ENCODE measurements at places on chromosomes 16 and 17.

- DNase-seq, result no peak
Observed at GRCh38 chr16:59697236-59697635, 963.1 kb upstream of the GOT2 start.

GRCh38 chr17:41683441-41684007, 5.2 kb upstream of the EIF1 start:
- DNase-seq, result no peak

GRCh38 chr16:66325717-66326376, 40.6 kb upstream of the CDH5 start:
- no peak for DNase-seq

- DNase-seq, result no peak
Observed at GRCh38 chr16:14106457-14106856, 35.3 kb downstream of the MRTFB start.

DNA sequence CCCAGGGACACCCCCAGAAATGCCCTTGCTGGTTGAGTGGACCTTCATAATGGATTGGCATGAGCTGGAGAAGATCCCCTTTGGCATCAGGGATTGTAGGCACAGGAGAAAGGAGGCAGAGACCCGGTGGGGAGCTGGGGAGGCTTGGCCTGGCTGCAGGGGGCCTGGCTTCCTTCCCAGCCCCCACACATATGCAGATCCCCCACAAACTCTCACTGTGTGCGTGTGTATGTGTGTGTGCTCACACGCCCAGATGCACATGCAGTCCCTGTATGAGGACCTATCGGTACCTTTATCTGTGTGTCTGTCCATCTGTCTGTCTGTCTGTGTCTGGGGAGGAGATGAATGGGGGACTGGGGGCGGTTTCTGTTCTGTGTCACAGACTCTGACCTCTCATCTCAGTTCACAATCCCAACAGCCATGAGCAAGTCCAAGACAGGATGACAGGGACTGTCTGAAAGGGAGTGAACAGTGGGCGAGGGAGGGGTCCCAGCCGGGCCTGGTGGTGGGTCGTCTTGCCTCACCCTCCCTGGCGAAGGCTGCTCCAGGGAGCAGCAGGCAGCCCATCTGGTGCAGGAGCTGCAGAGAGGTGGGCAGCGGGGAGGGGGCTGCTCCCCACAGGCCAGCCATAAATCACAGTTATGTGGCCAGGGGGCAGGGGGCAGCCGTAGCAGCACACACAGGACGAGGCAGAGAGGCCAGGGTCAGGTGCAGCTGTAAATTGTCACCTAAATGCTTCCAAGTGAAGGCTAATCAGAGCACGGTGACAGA, 46.7 kb upstream of the LHX1 start:
- DNase-seq, result peak; percentile 22

- DNase-seq, result no peak
Observed at GRCh38 chr17:33637534-33637933, 344.4 kb upstream of the ASIC2 start.

- no peak for DNase-seq
Observed at GRCh38 chr17:19678581-19679453, 30.3 kb downstream of the ALDH3A2 start.

GRCh38 chr17:62101090-62101489, 36.0 kb upstream of the MED13 start:
- no peak for DNase-seq

GRCh38 chr17:77540975-77541374, 400.2 kb downstream of the SEC14L1 start:
- no peak for DNase-seq

DNA sequence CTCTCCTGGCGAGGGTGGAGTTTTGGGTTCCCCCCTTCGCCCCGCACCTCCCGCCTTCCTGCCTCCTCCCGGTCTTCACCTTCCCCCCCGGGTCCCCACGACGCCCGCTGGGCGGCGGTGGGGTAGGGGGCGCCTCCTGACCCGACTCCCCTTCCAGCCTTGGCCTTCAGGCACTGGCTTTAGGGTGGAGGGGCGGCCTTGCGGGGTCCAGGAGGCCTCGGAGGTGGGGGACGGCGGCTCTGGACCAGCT, 2.4 kb downstream of the SLC16A3 start:
- DNase-seq, result no peak

DNA sequence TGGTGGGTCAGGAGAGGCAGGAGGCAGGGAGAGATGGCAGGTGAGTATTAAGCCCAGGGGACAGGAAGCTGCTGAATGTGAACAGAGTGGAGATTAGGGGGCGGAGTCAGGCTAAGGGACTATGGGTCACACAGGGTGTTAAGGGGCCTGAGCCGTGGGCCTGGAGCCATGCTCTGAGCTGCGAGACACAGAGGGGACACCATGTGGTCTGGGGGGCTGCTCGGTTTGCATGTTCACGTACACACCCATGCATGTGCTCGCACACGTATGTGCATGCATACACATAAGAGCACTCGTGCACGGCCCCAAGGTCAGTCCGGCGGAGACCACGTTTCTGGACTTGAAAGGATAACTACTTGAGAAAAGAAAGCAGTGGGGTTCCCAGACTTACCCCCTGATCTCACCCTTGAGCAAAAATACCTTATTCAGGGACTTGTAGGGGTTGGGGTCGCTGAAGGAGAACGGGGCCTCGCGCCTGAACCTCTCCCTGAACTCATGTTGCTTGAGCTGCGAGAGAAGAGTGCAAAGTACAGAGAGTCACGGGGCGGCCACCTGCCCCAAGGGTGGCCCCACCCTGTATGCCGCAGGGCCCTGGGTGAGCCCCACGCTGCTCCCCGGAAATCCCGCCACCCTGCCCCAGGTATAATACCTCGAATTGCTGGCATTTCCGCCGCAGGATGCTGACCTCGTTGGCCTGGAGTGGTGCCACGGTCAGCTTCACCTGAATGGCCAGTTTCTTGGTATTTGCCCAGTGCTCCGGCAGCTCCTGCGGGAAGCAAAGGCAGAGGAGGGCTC, 50.8 kb downstream of the DNAH17 start:
- no peak for DNase-seq

DNA sequence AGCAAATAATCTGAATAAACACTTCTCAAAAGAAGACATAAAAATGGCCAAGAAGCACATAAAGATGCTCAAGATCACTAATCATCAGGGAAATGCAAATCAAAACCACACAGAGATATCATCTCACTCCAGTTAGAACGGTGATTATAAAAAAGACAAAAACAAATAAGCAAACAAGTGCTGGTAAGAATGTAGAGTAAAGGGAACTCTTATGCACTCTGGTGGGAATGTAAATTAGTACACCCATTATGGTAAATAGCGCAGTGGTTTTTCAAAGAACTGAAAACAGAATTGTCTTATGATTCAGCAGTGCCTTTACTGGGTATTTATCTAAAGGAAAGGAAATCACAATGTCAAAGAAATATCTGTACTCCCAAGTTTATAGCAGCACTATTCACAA, 343.2 kb downstream of the HAPSTR1 start:
- DNase-seq, result no peak

- DNase-seq, result no peak
Observed at GRCh38 chr17:14058051-14058450, 11.3 kb upstream of the COX10 start.

DNA sequence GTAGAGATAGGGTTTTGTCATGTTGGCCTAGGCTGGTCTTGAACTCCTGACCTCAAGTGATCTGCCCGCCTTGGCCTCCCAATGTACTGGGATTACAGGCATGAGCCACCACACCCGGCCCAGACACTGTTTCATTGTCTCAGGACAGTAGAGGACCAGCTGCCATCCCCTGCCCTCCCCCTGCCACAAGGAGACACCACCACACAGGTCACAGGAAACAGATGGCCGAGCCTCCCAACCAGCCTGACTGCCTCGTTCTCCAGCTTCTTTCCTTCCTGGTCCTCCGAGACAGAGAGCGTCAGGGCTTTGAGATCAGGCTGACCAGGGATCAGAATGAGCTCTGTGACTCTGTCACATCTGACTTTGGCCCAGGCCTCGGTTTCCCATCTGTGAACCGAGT, 20.8 kb upstream of the RNPS1 start:
- DNase-seq, result no peak

GRCh38 chr17:10814075-10814474, 10.2 kb upstream of the TMEM238L start:
- DNase-seq, result no peak

GRCh38 chr17:882827-883585, 96.6 kb downstream of the NXN start:
- no peak for DNase-seq

GRCh38 chr16:47250983-47251382, 107.2 kb upstream of the NETO2 start:
- no peak for DNase-seq

Measured in NCI-H1694 treated with DMSO at 0.1 percent for 48 hours (cell line).